ENCODE measurements at places on chromosomes 12 and 14.
A peak's percentile ranks its signal among the peaks of the same experiment; 100 is the strongest.

DNA sequence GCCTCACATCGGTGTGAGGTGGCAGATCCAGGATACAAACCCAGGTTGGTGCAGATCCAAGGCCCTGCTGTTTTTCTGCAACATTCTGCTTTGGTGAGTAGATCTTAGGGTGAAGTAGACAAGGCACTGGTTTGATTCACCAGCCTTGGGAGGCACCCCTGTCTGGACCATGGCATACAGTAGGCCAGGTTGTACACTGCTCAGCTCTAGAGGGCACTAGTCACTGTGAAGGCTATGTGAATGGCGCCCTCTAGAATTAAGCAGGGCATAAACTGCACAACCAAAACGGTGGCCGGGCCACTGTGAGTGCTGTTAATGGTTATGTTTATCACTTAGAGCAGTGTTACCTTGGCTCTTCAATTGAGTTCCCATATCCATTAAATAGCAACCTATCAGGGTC lies 280.6 kb upstream of the PWP1 start:
- peak; percentile 40 for DNase-seq

GRCh38 chr14:33449268-33449667 lies 501.6 kb downstream of the EGLN3 start:
- DNase-seq: no peak

DNA sequence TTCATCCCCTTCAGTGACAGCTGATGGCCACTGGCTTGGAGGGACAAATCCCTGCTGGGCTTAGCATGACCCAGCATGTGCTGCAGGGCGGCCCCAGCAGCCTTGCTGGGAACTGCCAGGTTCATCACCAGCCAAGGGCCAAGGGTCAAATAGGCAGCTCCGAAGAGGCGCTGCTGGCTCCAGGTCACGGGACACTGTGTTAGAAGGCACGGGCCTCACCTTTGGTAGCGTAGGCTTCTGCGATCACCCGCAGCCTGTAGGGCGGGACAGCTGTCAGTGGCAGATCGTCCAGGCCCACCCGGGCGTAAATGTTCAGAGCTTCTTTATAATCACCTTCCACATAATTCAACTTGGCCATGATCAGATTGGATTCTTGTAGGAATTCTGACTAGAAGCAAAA lies 35.7 kb downstream of the TTC7B start:
- DNase-seq: no peak

DNA sequence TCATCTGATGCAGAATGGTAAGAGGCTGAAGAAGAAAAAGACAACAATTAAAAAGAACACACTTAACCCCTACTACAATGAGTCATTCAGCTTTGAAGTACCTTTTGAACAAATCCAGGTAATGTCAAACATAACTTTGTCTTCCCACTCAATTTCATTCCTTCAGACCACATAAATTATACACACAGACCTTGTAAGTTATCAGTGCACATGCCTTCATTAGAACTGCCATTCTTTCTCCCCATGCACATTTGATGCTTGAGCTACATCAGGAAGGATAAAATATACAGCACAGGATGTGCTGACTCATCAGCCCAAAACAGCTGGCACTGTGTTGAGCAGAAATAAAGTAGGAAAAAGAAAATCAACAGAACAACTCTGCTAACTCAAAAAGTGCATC lies 246.7 kb downstream of the PAWR start:
- DNase-seq: no peak

DNA sequence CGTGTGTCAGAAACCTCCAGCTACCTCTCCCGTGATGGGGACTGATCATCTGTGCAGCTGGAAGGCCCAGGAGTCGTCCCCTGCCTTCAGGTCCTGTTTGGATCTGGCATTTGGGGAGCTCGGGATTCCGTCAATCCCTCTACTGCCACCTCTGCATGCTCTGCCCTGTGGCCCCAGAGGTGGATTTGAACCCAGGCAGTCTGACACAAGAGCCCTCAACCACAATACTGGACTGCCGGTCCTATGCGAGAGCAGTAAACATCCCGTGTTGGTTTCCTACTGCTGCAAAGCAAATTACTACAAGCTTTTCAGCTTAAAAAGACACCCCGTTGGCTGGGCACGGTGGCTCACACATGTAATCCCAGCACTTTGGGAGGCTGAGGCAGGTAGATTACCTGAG lies 121.9 kb upstream of the FKBP4 start:
- no peak for DNase-seq

- peak; percentile 39 for DNase-seq
Observed at GRCh38 chr14:77140359-77141213, 1.0 kb downstream of the ZDHHC22 start.

- no peak for DNase-seq
Observed at GRCh38 chr14:58919217-58919616, 269.2 kb upstream of the DAAM1 start.

DNA sequence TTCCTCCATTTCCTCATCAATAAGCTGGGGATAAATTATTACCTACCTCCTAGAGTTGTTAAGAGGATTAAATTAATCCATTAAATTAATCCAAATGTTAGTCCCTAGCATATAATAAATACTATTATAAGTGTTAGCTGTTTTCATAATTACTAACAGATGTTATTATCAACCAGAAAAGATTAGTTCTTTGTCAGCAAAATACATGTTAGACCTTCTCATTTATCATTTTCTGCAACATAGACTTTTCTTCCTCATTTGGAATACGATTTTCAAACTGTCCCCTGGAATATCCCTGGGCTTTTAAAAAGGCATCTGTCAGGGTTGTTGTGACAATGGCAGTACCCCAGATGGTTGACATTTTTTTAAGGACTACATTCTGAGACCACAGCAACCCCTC lies 133.1 kb downstream of the ANO6 start:
- DNase-seq: no peak

GRCh38 chr12:124369055-124369826 lies 74.3 kb downstream of the RFLNA start:
- peak; percentile 97 for DNase-seq

DNA sequence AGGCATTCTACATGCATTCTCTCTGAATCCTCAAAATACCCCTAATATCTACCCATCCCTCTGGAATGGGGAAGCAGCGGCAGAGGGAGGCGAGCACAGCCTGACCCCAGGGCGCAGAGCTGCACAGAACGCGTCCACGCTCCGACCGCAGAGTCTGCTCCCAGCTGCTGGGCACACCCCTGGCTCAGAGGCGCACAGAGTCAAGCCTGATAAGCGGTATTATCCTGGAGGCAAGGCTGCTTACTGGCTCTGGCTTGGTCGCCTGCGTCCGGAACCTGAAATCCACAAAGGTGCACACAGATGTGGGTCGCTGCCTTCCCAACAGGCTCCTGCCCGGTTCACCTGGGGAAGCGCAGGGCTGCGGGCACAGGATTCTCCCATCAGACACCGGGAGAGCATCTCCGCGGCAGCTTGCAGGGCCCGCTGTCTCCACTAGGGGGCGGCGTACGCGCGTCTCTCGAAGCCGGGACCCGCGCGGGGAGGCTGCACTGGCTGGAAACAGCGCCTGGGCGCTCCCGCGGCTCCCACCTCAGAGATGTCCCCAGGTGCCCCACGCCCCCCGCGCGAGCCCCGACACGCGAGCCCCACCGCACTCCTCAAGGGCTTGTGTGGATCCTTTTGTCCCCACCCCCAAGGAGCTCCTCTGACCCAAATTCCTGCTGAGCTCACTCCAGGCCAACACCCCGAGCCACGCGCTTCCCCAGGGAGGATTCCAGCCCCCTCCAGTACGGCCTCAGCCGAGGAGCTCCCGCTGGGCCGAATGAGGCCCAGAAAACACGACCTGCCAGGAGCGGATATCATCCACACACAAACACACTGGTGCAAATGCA lies 120.1 kb upstream of the FZD10 start:
- peak; percentile 22 for DNase-seq

DNA sequence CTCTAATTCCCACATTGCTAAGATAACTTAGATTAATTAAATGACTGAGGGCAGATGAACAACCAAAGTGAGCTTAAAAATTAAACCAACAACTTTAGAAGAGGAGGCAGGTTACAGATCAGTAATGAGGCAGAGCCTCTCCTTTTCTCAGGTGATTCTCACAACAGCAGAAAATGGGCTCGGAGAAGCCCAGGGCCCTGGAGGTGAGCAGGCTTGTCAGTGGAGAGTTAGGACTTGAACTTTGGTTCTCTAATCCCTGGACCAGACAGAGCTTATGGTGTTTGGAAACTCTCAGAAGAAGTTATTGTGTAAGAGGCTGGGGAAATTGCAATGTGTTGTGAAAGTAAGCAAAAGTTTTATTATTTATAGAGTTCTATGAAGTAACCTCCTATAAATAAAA lies 2.8 kb downstream of the TRHDE start:
- no peak for DNase-seq

DNA sequence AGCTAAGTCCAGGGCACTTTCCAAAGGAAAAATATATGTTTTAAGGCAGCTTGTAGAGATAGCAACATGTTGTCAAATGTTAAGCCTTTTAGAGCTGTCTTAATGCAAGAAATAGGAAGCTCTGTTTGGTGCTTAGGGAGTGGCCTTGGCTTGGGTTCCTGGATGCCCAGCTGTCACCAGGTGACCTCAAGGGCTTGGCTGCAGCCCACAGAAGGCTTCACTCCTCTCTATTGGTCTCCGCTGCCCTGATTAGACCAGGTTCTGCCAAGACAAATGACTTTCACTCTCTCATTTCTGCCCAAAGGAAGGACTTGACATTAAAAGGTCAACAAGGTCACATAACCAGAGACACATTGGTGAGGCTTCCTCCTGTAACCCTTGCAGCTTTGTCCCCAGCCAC lies 76.8 kb downstream of the WSCD2 start:
- DNase-seq: no peak

DNA sequence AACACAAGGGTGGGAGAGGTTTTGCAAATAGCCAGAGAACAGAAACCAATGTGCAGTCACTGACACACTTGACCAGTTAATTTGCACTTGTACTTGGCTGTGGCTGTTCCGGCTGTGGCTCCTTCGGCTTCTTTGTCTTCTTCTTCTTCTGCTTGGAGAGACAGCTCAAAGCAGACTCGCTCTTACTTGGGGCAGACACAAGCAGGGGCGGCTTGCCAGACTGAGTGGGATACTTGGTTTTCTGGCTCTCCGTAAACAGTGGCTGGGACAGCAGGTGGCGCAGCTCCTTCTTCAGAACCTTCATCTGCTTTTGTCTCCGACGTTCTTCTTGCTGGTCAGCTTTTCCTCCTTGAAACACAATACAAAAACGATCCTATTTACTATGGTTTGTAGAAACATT lies 25.0 kb downstream of the OTUB2 start:
- DNase-seq: peak; percentile 41

DNA sequence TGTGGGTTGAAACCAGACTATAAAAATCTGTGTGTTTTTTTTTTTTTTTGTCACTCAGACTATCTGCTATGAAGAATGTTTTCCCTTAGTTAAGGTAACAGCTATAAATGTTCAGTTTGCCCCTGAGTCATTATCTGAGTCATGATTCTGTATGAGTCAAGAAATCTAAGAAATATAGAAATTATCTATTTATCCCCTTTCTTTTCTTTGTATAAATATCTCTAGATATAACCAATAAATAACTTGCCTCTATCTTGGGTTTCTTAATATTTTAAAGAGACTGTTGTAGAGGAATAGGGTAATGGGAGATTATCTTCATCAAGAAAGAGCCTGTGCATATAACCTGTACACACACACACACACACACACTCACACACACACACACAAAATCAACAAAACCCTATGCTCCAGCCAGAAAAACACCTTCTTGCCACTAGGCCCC lies 161.7 kb upstream of the EEA1 start:
- peak; percentile 63 for DNase-seq

DNA sequence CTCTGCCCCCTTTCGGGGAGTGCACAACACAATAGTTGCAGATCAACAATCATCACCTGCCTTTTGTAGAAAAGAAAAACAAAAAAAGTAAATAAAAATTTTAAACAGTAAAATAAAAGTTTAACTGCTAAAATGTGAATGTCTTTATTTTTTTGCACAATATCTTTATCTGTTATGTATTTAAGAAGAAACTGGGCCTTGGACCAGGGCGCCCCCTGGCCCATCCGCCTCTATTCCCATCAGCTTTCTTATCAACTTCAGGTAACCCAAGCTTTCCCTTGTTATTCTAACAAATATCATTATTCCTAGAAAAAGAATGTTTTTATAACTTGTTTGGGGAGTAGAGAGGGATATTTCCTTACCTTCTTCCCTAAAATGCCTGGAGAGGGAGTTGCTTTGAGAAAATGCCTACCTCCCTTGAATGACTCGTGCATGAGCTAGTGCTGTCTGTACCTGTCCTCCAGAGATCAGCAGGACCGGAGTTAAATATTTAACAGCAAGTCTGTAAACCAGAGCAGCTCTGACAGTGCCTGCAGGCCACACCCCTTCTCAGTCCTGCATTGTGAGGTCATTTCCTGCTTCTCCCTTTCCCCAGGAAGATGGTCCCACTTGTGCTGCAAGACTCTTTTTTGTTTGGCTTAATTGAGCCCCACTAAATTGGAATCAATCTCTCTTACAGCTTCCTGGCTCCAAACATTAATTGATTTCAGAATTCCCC lies 192.8 kb upstream of the RGS6 start:
- peak; percentile 60 for DNase-seq

DNA sequence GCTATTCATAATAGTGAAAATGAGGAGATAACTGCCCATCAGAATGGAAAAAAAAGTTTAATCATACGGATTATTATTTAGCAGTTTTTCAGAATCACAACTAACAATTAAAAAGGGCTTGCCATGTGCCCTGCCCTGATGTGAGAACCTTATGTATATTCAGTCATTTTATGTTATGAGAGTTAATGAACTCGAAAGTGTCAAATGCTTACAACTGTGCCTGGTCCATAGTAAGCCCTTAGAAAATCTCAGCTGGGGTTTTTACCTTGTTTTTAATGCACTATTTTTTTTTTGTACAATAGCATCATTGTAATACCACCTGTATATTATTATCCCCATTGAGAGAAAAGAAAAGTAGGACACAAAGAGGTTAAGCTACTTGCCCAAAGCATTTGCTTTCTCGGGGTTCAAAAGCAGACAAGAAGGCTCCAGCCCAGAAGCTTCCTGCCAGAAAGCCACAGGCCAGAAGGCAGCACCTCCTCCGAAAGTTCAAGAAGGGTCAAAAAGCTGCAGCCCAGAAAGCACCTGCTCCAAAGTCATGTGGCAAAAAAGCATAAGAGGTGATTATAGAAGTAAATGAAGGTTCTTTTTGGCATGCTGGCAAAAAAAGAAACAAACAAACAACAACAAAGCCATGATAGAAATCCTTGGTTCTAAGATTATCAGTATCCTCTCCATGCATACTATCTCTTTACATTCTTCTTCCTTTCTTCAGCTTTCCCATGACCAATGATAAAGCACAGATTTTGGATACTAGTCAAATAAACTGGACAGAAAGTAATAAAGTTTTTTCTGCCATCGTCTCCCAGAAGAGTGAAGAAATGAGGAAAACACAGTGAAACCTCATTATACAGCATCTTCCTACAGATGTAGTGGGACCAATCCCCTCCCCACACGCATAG lies 59.1 kb upstream of the NAP1L1 start:
- no peak for DNase-seq

- DNase-seq: no peak
Observed at GRCh38 chr12:19402211-19402610, 37.1 kb upstream of the AEBP2 start.

- DNase-seq: no peak
Observed at GRCh38 chr12:46374711-46375110, 2.1 kb upstream of the SLC38A2 start.

DNA sequence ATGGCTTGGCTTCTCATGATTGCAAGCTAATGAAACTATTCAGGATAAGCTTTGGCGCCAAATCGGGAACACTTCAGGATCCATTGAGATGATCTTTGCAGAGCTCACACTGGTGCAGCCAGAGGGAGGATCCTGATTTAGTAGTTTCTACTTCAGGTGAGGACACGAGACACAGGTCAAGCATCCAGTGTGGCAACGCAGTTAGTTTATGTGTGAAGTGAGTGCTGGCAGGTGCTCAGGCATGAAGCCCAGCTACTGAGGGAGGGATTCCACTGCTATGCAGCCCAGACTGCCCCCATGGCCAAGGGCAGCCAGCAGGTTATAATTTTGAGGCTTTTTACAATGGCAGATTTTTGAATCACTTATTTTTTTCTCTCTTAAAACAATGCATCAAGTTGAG lies 113.5 kb upstream of the PCED1B start:
- no peak for DNase-seq

Measured in A549 (cell line).